Activated gamma-delta T cell treated with anti-CD3 and anti-CD28 coated beads, Interleukin-2, amount 50 U/mL, for 16 hours (primary cell): ENCODE measurements at places on chromosomes 16 and 17.
A peak's percentile ranks its signal among the peaks of the same experiment; 100 is the strongest.

DNA sequence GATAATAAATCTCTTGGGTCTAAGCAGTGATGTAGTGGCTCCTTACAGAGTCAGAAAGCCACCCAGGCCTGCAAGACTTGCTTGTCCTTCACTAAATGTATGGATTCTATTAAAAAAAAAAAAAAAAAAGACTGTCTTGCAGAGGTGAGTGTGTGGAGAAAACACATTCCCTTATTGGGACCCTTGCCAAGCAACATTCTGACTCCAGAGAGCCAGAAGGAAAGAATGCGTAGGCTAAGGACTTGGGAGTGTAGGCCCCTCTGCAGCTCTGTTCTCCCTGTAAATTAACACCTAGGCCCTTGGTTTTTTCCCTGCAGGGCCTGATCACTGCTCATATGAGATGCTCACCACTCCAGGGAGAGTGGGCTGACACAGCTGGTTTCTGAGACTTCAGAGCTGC lies 17.8 kb downstream of the SCPEP1 start:
- DNase-seq, result no peak

GRCh38 chr17:61379457-61380216 lies 20.0 kb upstream of the TBX2 start:
- DNase-seq, result no peak

- DNase-seq, result peak; percentile 46
Measured at GRCh38 chr17:57114085-57114673, 29.1 kb downstream of the AKAP1 start.

- peak; percentile 48 for DNase-seq
Measured at GRCh38 chr16:88469615-88470395, 16.7 kb downstream of the ZFPM1 start.

DNA sequence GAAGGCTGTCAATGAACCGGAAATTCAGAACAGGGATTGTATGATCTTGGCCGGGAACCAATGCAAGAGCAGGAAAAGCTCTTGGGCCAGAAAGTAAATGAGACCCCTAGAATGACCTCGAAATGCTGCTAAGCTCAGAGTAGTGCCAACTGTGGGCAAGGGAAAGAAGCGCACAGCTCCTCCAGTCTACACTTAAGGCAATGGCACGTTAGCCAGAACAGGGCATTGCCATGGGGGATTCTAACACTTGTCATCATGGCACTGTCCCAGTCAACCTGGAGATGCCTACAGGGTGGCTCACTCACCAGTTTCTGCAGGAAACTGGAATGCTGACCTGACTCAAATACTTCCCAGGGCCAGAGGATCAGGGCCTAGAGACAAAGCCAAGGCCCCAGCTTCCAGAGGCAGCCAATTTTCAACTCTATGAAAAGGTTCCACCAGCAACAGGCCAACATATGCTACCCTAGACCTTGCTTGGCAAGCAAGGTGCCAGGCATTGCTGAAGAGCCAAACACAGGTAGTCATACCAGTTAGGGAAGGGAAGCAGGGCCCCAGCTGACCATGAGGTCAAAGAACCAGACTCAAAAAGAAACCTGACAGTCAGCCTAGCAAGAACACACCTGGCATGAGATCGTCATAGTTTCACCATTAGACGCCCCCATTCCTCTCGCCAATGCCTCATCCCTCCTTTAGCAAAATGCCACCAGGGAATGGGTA lies 34.9 kb downstream of the ARHGAP17 start:
- DNase-seq, result no peak

GRCh38 chr17:66526827-66527226 lies 224.4 kb downstream of the PRKCA start:
- DNase-seq, result no peak

DNA sequence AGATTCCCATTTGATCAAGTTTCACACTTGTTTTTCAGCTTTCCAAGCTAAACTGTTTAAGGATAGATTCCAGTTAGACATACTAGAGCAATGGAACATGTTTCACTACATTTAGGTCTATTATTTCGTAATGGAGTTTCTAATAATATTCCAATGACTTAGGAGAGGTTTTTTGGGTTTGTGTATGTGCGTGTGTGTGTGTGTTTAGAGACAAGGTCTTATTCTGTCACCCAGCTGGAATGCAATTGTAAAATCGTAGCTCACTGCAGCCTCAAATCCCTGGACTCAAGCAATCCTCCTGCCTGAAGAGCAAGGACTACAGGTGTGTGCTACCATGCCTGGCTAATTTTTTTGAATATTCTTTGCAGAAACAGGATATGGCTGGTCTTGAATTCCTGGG lies 426.3 kb downstream of the ZFHX3 start:
- no peak for DNase-seq

DNA sequence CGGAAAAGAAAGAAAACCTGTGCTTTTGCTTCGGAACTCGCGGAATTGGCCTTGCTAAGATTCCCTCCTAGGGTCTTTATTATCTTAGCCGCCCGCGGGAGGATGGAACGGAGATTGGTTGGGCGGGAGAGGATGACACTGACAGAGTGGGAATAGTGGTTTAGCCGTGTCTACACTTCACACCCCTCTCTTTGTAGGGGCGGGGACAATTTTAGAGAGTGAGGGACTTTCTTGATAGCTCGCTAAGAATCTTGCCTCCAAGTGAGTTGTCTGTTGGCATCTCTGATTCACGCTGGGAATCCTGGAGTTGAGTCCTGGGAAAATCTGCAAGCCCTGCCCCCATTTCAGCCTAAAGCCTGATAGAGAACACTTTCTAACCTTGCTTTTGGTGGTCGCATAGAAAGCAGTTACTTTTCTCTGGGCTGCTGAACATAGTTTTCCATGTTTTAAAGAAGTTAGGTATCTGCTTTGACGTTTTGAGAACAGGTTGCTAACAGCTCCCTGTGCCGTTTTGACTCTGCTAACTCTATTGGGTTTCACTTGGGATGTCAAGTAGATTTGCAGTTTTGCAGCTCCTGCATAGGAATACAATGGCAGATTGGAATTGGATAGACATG lies 697 bp downstream of the NOL11 start:
- DNase-seq, result peak; percentile 23

GRCh38 chr17:82863383-82863940 lies 23.6 kb upstream of the ZNF750 start:
- DNase-seq, result no peak

DNA sequence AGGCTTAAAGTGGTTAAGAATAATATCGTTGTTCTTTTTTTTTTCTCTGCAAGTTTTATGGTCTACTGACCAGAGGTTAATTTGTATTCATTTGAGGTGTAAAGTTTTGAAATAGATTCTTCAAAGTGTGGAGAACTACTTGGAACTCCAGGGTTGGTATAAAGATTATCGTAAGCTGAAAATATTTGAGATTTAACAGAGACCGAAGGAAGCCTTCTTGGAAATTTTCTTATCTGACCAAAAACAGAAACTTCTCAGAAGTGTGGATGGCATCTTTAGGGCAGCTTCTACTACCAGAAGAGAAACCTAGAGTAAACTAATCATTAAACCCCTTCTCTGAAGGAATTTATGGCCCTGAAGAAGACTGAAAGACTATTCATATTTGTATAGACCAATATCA lies 206.8 kb upstream of the MON1B start:
- no peak for DNase-seq

GRCh38 chr16:79042886-79043285 lies 557.7 kb downstream of the MAF start:
- DNase-seq, result no peak

DNA sequence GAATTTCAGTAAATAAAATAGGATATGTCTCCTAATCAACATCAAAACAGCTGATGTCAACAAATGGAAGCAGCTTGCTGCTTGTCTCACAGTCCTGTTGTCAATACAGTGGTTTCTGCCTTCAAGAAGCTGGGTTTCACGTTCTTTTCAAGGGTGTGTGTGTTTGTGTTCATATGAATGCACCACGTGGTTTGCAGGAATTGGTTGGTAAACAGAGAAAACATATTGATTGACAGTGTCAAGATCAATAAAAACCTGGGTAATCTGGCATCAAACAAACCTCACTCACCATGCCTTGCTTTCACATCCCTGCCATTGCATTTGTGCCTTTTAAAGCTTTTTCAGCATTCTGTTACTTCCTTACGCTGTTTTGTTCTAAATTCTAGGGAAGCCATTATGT lies 585.7 kb upstream of the CA10 start:
- no peak for DNase-seq

GRCh38 chr17:64653985-64654355 lies 8.1 kb downstream of the SMURF2 start:
- no peak for DNase-seq

DNA sequence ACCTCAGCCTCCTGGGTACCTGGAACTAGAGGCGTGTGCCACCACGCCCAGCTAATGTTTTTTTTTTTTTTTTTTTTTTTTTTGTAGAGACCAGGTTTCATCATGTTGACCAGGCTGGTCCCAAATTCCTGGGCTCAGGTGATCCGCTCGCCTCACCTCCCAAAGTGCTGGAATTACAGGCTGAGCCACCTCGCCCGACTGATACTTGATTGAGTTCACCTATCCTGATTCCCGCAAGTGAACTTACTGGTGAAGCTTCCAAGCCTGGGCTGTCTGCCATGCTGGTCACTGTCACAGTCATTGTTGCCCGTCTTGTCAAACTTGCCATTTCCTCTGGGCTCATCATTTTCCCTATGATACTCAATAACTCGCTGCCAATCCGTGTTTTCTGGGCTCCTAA lies 71.1 kb upstream of the MTMR4 start:
- DNase-seq, result no peak

DNA sequence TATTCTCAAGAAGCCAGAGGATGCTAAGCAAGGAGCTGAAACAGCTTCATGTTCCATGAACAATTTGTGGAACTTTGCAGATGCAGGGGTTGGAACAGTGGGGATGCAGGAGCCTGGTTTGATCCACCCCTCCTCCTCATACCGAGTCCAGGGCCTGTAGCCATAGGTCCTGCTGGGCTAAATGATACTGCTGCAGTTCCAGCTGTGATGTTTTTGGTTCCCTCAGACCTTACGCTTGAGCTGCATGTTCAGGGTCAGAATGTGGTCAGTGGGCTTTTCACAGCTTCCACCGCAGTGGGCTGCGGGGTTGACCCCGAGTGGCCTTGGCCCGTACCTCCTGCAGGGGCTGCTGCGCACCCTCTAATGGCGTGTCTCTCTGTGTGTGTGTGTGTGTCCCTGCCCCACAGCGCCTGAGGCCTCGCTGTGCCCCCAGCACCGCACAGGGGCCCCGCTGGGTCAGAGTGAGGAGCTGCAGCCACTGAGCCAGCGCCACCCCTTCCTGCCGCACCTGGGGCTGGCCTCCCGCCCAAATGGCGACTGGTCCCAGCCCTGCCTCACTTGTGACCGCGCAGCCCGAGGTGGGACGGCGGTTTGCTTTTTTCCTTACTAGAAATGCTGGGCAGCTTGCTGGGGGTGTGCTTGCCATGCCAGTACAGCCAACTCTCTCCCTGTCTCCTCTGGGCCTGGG lies 48.2 kb downstream of the EPN2 start:
- DNase-seq, result no peak

- no peak for DNase-seq
Measured at GRCh38 chr17:19978805-19979211, 1.2 kb upstream of the AKAP10 start.
